Stimulated activated CD8-positive, alpha-beta memory T cell treated with anti-CD3 and anti-CD28 coated beads, Interleukin-7, amount 100 ng/mL, for 4 hours (primary cell): ENCODE measurements at places on chromosomes 6 and 20.

DNA sequence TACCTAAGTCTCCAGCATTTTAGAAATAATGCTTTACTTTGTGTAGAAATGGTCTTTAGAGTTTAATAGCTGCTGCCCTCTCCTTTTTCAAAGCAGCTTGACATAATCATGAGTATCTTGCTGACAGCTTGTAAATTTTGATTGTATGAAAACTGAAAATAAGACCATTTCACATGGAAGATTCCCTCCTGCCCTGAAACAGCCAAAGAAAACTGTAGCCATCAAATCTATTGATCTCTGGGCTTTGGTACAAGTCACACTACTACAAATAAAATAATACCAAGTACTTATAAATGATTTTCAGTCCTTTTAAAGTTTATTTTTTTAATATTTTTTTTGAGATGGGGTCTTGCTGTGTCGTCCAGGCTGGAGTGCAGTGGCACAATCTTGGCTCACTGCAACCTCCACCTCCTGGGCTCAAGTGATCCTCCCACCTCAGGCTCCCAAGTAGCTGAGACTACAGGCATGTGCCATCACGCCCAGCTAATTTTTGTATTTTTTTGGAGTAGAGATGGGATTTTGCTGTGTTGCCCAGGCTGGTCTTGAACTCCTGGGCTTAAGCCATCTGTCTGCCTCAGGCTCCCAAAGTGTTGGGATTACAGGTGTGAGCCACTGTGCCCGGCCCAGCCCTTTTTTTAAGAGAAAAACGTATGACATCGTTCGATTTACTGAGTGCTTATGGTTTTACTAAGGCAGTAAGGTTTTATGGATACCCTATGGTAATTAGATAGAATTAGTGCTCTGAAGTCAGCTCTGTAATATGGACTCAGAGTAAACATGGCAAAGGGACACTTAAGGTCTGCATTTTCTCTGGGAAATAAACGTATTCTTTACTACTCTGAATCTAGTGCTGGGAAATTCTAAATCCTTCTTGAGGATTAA is 7.0 kb downstream of the PTPN1 start:
- no peak for DNase-seq

DNA sequence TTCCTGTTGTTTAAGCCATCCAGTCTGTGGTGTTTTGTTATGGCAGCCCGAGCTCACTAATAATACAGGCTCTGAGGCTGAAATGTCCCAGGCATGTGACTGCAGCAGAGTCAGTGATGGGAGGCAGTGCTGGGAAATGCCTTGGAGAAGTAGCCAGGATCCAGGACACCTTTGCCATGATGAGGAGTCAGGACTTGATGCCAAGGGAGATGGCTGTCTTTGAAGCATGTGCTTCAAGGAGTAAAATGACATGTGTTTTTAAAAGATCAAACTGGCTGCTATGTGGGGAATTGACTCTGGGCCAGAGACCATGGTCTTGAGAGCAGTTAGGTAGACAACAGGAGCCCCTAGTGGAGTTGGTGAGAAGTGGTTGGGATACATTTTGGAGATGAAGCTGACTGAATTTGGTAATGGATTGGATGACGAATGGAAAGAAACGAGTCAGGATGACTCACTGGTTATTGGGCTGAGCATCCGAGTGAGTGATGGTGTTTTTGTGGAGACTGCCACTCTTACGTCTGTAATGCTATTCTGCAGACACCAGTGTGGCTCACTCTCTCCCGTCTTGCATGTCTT is 322.2 kb downstream of the PLCB1 start:
- DNase-seq: no peak

GRCh38 chr20:17298171-17298570 is 71.3 kb downstream of the PCSK2 start:
- no peak for DNase-seq

DNA sequence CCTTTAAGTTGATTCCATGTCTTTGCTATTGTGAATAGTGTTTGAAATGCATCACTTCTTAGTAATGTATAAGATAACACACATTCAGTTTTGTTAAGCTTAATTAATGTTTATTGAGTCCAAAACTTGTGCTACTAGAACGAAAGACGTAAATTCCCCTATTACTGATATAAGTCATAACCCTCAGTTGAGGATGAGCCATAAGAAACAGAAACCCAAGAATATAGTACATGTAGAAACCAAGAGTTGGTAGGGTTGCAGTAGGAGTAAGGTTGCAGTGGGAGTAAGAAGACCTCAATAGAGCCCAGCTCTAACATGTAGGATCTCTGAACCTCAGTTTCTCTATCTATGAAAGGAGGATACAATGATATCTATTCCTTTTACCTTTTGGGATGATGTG is 19.3 kb downstream of the CITED2 start:
- no peak for DNase-seq

- DNase-seq: no peak
Measured at GRCh38 chr20:24245094-24245493, 224.3 kb upstream of the SYNDIG1 start.

DNA sequence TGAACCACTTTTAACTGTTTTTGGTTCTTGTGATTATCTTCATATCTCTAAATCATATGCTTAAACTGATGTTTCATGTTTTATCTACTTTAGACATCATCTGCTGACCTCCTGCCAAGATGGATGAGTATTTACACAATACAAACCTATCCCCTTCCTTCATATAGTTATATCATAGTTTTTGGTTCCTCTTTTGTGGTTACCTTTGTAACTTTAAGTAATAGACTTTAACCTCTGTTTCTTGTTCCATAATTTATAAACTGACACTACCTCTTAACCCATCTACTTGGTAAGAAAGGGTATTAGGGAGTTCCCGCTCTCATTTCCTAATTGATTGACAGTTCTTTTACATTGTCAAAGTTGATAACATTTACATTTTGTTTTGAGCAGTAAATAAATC is 11.9 kb downstream of the PCMT1 start:
- DNase-seq: no peak

DNA sequence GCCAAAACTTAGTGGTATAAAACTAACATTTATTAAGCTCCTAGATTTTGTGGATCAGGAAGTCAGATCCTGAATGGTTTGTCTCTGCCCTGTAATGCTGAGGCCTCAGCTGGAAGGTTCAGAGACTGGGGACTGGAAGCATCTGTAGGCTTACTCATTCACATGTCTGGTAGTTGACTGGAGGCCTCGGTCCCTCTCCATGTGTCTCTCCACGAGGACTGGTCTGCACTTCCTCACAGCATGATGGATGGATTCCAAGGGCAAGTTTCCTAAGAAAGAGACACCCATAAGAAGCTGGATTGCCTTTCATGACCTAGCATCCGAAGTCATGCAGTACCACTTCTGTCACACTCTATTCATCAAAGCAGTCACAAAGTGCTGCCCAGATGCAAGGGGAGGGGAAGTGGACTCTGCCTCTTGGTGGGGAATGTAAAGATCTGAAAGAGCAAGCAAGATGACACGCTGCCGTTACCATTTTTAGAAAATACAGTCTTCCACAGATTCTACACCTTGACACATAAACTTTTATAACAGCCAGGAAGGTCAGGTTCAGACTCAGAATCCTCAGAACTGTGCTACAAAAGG is 17.2 kb upstream of the MDGA1 start:
- DNase-seq: no peak

- DNase-seq: no peak
Measured at GRCh38 chr6:151551223-151551857, 57.5 kb downstream of the CCDC170 start.

DNA sequence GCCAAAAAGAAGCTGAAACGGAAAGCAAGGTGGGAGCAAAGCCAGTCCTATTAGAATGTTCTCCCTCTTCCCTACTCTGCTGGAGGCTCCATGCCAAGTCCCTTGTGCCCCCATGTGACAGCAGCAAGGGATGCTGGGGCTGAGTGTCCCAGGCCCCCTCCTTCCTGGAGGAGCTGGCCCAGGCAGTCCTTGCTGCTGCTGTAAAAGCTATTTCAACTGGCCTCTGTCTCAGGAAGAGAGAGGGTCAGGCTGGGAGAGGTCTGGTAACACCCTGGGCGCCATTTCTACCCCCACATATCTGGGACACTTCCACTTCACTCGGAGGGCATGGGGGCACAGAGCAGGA is 25.0 kb downstream of the TTBK1 start:
- DNase-seq: no peak

DNA sequence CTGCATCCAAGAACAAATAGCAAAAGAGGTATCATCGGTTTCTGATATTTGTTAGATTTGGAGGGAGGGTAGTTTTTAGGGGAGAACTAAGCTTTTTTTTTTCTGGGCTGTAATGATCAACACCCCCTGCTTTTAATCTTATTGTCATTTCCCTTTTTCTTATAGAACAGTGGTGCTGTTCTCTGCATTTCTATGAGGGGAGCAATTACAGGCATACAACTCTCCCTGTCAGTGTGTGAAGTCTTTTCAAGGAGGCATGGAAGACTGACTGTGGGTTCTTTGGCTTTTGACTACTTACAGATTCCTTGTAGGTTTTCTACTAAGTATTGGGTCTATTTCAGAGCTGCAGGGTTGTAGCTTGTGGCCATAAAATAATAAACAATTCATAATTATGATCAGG is 632.3 kb downstream of the TFAP2B start:
- no peak for DNase-seq

GRCh38 chr6:56148488-56149186 is 98.7 kb downstream of the COL21A1 start:
- no peak for DNase-seq

DNA sequence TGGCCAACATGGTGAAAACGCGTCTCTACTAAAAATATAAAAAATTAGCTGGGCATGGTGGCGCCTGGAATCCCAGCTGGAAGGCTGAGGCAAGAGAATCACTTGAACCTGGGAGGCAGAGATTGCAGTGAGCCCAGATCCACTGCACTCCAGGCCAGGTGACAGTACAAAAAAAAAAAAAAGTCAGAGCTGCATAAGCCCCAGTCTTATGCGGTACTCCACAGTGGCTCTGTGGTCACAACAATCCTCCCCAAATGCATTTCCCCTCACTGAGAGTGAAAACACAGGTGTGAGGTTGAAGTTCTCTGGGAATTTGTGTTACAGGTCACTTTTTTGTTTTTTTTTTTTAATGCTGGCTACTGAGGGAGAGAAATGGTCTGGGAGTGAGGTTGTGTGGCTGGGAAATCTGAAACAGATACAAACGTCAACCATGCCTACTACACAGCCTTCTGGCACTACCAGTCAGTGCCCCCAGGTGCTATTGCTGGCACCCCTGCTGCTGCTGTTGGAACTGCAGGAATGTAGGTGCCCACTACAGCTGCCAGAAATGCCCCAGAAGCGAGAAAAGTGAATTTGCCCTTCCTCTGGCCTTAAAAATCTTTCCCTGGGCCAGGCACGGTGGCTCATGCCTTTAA is 5.7 kb downstream of the MRPS26 start:
- no peak for DNase-seq
